B cell (primary cell): ENCODE measurements at places on chromosomes 1 and 21. TPM values are rescaled to one million over a fixed set of nuclear protein-coding genes. Genes with fewer than 3 reads are reported as not detected.

DNA sequence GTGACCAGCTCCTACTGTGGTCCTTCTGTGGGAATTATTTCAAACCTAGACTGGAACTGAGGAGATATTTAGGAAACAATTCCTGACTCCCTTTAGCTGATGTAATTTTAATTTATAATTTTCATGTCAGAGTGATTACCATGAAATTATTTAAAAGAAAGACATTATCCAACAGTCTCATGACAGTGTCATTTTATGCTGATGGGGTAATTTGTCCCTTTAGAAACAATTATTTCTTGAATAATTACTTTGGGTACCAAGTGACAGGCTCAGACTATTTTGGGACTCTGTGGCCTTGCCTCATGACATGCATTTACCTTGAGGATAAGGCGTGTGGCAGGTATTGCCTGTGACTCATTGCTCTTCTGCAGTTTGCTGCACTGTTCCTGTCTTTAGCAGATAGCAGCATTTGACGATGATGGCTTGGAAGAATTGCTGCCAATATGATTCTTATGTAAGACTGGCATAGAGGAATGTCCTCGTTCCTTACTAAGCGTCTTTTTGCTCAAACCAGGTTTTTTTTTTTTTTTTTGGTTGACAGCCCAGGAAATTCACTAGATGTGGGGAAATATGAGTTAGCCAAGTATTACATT, 206.0 kb upstream of the HMCN1 start:
- H3K4me1 ChIP-seq, result peaks cover 22% of the 10 kb centered on the region
- no peak overlapping the region for H3K27ac ChIP-seq
- no peaks in the 10 kb centered on the region for H3K36me3 ChIP-seq
- H3K27me3 ChIP-seq, result no peaks in the 10 kb centered on the region
- DNase-seq, result no peak

DNA sequence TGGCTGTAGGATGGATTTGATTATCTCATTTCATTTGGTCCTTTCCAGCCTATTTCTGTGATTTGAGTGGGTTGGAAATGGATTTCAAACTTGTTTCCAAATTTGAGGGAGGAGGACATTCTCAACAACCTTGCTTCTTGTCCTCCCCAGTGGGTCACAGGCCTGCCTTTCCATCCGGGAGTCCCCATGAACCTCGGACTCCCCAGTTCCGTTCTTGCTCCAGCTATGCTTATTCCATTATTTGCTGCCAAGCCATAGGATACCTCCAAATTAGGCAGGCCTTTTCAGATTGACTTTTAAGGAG, 97.8 kb downstream of the DUSP10 start:
- no peak overlapping the region for H3K27ac ChIP-seq
- peaks cover 16% of the 10 kb centered on the region for H3K4me1 ChIP-seq
- H3K4me3 ChIP-seq, result no peak overlapping the region
- H3K27me3 ChIP-seq, result no peaks in the 10 kb centered on the region
- H3K36me3 ChIP-seq, result no peaks in the 10 kb centered on the region

GRCh38 chr21:44878053-44878982, 4.8 kb upstream of the PTTG1IP start:
- H3K36me3 ChIP-seq, result no peaks in the 10 kb centered on the region
- peaks cover 65% of the 10 kb centered on the region for H3K4me1 ChIP-seq
- peak; percentile 39 for DNase-seq
- no peak overlapping the region for H3K27ac ChIP-seq

DNA sequence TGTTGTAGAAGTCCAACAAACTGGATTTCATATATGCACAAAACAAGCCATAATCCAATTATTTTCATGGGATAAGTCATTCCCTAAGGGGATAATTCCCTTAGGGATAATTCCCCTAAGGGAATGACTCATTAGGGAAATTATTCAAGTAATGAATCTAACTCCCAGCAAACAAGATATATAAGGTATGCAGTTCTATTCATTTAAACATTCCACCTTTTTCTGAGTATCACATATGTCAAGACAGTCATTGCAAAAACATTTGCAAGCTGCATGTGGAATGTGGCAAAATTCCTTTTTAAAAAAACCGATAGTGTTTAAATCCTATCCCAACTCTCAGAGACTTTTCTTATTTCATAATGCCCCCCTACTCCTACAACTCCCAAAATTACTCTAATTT, 131.2 kb downstream of the AKT3 start:
- no peaks in the 10 kb centered on the region for H3K36me3 ChIP-seq
- no peak overlapping the region for H3K4me3 ChIP-seq
- H3K27me3 ChIP-seq, result no peaks in the 10 kb centered on the region
- no peak for DNase-seq
- no peak overlapping the region for H3K27ac ChIP-seq
- peaks cover 6% of the 10 kb centered on the region for H3K4me1 ChIP-seq

The OR2T3 gene
- polyA plus RNA-seq, result 0.89 and 1.2 TPM in 2 replicates

The BECN2 gene
- polyA plus RNA-seq, result not detected in 2 replicates

DNA sequence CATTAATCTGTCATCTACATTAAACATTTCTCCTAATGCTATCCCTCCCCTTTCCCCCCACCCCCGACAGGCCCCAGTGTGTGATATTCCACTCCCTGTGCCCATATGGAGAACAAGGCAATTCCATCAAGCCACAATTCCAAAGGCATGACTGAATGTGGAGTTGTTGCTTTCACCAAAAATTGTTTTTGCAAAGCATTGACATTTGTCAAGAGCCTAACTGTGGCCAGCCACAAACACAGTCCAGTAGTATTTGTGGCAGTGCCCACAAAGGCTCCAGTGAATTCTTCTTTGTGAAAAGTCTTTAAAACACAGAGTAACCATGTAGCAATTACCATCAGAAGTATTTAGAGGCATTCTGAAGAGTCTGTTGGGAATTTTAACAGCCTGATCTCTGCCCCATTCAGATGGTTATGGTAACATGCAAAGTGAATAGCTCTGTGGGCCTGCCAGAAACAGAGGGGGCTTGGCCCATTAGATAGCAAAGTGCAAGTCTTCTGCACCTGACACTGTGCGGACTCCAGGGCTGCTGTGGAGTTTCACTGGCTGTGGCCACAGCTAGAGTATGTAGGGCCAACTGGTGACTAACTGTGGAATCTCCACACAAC, 11.6 kb upstream of the LRRC53 start:
- no peaks in the 10 kb centered on the region for H3K27me3 ChIP-seq
- no peak for DNase-seq
- H3K4me3 ChIP-seq, result no peak overlapping the region
- no peaks in the 10 kb centered on the region for H3K4me1 ChIP-seq
- no peak overlapping the region for H3K27ac ChIP-seq

- no peaks in the 10 kb centered on the region for H3K36me3 ChIP-seq
- H3K27me3 ChIP-seq, result no peaks in the 10 kb centered on the region
- H3K27ac ChIP-seq, result no peak overlapping the region
- no peak for DNase-seq
- no peaks in the 10 kb centered on the region for H3K4me1 ChIP-seq
Observed at GRCh38 chr1:55418208-55419000, 203.2 kb upstream of the USP24 start.

The ST6GALNAC5 gene
- not detected in 2 replicates for polyA plus RNA-seq

DNA sequence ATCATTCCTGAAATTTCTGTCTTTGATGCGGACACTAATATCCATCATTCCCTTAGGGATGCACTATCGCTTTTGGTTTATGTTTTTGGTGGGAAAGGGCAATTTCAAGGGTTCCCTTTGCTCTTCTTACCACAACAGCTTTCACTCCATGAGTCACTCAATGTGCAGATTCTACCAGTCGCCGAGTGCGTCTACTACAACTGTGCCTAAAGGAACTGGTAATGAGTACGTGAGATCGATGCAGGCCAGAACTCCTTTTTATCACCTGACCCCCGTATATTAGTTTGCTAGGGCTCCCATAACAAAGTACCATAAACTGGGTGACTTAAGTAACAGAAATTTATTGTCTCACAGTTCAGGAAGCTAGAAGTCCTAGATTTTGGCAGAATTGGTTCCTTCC, 27.5 kb upstream of the TMEM54 start:
- H3K27ac ChIP-seq, result no peak overlapping the region
- peaks cover 25% of the 10 kb centered on the region for H3K27me3 ChIP-seq
- H3K36me3 ChIP-seq, result no peaks in the 10 kb centered on the region
- DNase-seq, result no peak
- no peak overlapping the region for H3K4me3 ChIP-seq

- H3K27me3 ChIP-seq, result no peaks in the 10 kb centered on the region
- H3K36me3 ChIP-seq, result no peaks in the 10 kb centered on the region
- H3K27ac ChIP-seq, result no peak overlapping the region
- H3K4me3 ChIP-seq, result no peak overlapping the region
- no peak for DNase-seq
- no peaks in the 10 kb centered on the region for H3K4me1 ChIP-seq
Observed at GRCh38 chr1:243713470-243714186, 136.4 kb downstream of the AKT3 start.

GRCh38 chr21:43703035-43703880, 15.7 kb upstream of the PDXK start:
- peaks cover 12% of the 10 kb centered on the region for H3K4me1 ChIP-seq
- DNase-seq, result peak; percentile 50
- no peak overlapping the region for H3K4me3 ChIP-seq
- no peak overlapping the region for H3K27ac ChIP-seq
- peaks cover 4% of the 10 kb centered on the region for H3K27me3 ChIP-seq

DNA sequence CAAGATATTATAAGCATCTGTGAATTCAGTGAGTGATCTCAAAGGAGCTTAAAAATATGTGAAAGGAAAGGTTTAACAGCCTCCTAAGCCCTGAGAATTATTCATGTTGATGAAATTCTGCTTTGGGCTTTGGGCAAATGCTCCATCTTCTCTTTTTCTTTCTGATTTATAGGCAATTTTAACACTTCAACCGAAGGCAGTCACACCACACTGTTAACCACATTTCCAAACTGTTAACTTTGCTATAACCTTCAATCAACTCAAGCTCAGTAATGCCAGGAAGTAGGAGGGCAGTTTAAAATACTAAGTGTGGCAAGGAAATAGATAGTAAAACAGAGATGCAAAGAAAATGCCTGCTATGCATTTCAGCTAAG, 54.4 kb upstream of the NEK7 start:
- no peak for DNase-seq
- no peaks in the 10 kb centered on the region for H3K36me3 ChIP-seq
- no peak overlapping the region for H3K27ac ChIP-seq

DNA sequence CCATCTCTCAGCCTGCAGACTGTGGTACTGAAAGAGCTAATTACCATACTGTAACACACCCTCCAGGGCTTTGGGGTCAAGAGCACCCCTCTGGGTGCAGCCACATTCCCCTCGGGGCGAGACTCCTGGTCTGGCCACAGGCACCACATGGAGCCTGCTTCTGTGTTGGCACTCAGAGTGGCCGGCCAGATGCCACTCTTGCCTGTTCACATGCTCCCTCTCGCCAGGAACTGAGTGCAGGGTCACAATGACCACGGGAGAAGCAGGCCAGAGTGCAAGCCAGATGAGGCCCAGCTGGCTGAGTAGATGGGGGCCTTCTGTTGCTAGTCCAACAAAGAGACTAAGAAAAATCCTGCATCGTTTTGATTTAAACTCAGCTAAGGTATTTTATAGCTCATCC, 864.0 kb downstream of the KCNT2 start:
- H3K27me3 ChIP-seq, result no peaks in the 10 kb centered on the region
- H3K4me1 ChIP-seq, result no peaks in the 10 kb centered on the region
- no peak for DNase-seq

The KIF17 gene
- polyA plus RNA-seq, result not detected in 2 replicates

DNA sequence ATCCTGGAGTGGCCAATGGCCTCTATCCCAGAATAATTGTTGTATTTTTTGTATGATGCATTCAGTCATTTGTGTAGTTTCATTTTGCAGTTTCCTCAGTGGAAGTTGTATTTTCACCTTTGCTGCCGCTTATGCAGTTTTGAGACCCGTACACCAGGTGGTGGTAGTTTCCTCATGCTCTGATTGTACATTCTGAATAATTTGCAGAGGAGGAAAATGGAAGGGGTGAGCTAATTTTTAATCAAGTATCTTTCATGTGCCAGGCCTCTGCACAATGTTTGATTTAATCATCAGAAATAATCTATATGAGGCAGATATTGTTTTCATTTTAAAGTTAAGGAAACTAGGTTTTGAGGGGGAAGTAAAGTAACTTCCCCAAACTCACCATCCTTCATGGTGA, 29.5 kb downstream of the HLX start:
- H3K27me3 ChIP-seq, result no peaks in the 10 kb centered on the region
- no peak overlapping the region for H3K27ac ChIP-seq
- no peak overlapping the region for H3K4me3 ChIP-seq

- H3K36me3 ChIP-seq, result no peaks in the 10 kb centered on the region
- peaks cover 59% of the 10 kb centered on the region for H3K27me3 ChIP-seq
- no peak for DNase-seq
- peaks cover 28% of the 10 kb centered on the region for H3K4me1 ChIP-seq
- H3K4me3 ChIP-seq, result peak within 1 kb of the TSS; percentile 71
Observed at GRCh38 chr1:110605901-110606656, at the start of gene KCNA2. Gene KCNA2 (minus strand): TSS chr1:110606358. CDS start chr1:110604782, 1,576 bp downstream.

- no peak overlapping the region for H3K27ac ChIP-seq
- peaks cover 8% of the 10 kb centered on the region for H3K27me3 ChIP-seq
- H3K4me1 ChIP-seq, result no peaks in the 10 kb centered on the region
- no peak for DNase-seq
Observed at GRCh38 chr1:17933971-17934370, 173.6 kb upstream of the IGSF21 start.

The BTBD8 gene
- polyA plus RNA-seq, result 0.45 and 0.46 TPM in 2 replicates

- H3K4me3 ChIP-seq, result no peak overlapping the region
- no peak overlapping the region for H3K27ac ChIP-seq
- DNase-seq, result no peak
- H3K27me3 ChIP-seq, result no peaks in the 10 kb centered on the region
- no peaks in the 10 kb centered on the region for H3K36me3 ChIP-seq
- H3K4me1 ChIP-seq, result no peaks in the 10 kb centered on the region
Observed at GRCh38 chr1:75074831-75075395, 59.3 kb upstream of the LHX8 start.
